Glutamatergic neuron (in vitro differentiated cells): ENCODE measurements at places on chromosomes 2 and 18.

DNA sequence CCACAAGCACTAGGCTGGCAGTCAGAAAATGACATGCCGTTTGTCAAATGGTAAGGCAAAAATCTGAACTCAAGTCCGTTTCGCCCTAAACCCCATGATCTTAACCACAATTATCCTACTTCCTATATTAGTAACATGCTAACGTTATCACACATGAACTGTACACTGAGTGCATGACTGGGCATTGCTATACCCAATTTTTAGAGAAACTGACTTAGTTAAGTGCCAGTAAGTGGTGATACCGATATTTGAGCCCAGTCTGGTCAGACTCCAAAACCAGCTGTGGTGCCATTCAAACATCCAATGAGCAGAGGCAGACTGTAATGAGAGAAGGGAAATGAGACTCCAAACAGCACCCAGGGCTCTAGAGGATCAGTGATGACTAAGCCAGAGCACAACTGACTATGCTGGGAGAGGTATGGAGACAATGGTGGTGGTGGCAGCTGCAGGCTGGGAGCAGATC, 311.7 kb upstream of the PKDCC start:
- peaks cover 7% of the 10 kb centered on the region for H3K4me1 ChIP-seq
- H3K27me3 ChIP-seq, result no peaks in the 10 kb centered on the region
- H3K27ac ChIP-seq, result no peak overlapping the region
- no peak for DNase-seq

GRCh38 chr2:9388950-9389911, 34.1 kb downstream of the ITGB1BP1 start:
- peaks cover 3% of the 10 kb centered on the region for H3K4me1 ChIP-seq
- no peak for DNase-seq
- H3K27me3 ChIP-seq, result peaks cover 4% of the 10 kb centered on the region
- H3K36me3 ChIP-seq, result no peaks in the 10 kb centered on the region

- no peak overlapping the region for H3K27ac ChIP-seq
- no peak for DNase-seq
- H3K36me3 ChIP-seq, result peaks cover 4% of the 10 kb centered on the region
- H3K4me1 ChIP-seq, result no peaks in the 10 kb centered on the region
Observed at GRCh38 chr2:73716543-73717250, 20.4 kb downstream of the TPRKB start.

DNA sequence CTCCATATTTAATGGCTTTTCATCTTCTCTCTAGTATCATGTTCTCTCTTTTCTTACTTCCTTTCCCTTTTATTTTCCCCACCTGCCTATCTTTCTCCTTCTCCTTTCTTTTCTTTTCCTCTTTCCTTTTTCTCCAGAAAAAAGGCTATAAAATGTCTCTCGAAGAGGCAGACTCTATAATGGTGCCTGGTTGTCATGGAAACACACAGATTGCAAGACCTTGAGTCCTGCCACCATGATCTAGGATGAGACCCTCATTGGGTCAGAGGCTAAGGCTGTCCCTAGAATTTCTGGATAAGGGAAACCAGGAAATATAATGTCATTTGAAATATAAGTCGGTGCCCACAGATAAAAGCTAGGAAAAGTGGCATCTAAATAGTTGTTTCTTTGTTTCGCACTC, 36.5 kb upstream of the LHCGR start:
- peaks cover 9% of the 10 kb centered on the region for H3K4me1 ChIP-seq
- H3K27ac ChIP-seq, result no peak overlapping the region
- no peaks in the 10 kb centered on the region for H3K27me3 ChIP-seq
- DNase-seq, result no peak

GRCh38 chr18:9710037-9710436, 1.9 kb downstream of the RAB31 start:
- DNase-seq, result no peak
- H3K27ac ChIP-seq, result no peak overlapping the region
- H3K4me3 ChIP-seq, result no peak overlapping the region
- H3K27me3 ChIP-seq, result peaks cover 15% of the 10 kb centered on the region
- H3K36me3 ChIP-seq, result no peaks in the 10 kb centered on the region
